D341Med (cell line): ENCODE measurements at places on chromosomes 5 and 9.
A peak's percentile ranks its signal among the peaks of the same experiment; 100 is the strongest.

DNA sequence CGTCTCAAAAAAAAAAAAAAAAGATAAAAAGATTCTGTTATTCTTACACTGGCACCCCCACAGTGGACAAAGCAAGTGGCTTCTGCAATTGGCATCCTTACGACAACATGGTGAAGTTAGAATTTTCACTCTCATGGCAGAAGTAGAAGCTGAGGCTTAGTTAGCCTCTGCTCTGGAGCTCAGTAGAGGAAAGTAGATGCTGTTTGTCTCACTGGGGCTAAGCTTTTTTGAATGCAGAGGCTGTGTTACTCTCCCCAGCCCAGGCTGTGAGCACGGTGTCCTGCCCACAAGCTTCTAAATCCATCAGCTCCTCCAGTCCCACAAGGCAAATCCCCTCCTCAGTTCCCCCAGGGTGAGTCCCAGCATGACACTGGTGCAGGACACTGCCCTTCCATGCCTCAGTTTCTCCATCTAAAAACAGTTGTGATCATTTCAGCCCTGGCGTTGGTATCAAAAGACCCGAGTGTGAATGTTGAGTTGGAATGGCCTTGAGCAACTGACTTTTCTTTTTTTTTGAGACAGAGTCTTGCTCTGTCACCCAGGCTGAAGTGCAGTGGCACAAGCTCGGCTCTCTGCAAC is 22.6 kb upstream of the PHF19 start:
- DNase-seq: no peak

DNA sequence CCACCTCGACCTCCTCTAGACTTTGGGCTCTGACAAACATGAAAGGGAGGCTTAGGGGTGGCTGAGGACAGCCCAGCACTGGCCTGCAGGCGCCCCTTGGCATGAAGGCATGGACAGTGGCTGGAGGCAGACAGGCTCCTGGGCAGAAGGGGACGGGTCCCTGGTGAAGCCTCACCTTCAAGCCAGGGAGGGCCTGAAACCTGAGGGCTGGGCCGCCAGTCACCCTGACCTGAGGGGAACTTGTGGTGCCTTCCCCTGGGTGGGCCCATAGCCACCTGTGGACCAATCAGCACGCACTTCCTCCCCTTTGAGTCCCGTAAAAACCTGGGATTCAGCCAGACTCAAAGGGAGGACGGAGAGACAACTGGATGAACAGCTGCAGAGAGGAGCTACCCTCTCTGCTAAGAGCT is 90.4 kb upstream of the PUM3 start:
- no peak for DNase-seq

- no peak for DNase-seq
Measured at GRCh38 chr9:37062336-37062735, 28.3 kb upstream of the PAX5 start.

- peak; percentile 47 for DNase-seq
Measured at GRCh38 chr9:19460243-19460642, 51.4 kb downstream of the ACER2 start.

DNA sequence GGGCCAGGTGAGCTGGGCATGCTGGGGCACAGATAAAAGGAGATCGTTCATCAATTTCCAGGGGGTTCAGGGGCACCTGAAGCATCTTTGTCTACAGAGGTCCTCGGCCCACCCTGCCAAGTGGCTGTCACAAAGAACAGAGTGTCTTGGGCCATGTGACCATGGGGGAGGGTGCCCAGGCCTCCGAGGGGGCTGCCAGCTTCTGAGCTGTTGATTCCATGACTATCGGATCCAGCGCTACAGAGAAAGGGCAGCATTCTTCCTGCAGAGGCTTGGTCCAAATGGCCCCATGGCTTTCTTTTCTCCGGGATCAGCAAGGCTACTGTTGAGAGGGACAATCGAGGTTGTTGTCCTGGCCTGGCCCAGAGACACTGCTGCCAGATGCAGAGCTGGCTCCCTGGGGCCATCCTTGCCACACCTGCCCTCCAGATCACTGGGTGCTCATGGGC is 289.2 kb downstream of the ZSWIM6 start:
- DNase-seq: no peak

GRCh38 chr5:173020643-173021042 is 35.5 kb upstream of the CREBRF start:
- DNase-seq: no peak

- DNase-seq: no peak
Measured at GRCh38 chr9:112028242-112029221, 131.9 kb downstream of the UGCG start.

DNA sequence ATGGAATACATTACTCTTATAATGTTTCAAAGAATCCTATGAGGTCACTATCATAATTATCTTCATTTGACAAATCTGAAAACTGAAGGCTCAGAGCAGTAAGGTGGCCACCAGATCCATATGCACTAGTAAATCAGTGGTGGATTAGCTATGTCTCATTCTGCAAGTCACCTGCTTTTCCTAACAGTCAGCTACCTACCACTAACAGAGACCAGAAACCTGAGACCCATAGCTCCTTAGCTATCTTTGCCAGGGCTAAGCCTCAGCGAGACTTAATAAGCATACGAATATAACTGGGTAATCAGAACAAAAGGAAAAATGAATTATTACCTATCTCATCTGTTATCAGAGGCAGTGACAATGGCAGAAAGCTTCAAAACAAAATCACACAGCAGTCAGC is 118.7 kb downstream of the AUH start:
- DNase-seq: no peak

DNA sequence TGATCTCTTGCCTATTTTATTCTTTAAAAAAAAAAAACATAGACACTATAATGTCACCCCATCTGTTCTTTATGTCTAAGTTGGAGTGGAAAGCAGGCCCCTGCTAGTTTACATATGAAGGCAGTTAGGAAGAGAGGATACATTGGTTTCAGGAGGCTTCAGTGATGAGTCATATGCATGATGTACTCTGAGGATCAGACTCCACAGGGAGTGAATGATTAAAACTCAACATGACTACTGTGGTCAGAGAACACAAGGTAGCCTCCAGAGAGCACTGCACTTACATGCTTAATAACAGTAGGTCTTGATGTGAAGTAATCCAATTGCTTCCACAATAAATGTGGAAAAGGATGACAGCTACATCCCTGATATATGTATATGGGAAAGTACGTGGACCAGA is 22.7 kb upstream of the FSTL4 start:
- no peak for DNase-seq

DNA sequence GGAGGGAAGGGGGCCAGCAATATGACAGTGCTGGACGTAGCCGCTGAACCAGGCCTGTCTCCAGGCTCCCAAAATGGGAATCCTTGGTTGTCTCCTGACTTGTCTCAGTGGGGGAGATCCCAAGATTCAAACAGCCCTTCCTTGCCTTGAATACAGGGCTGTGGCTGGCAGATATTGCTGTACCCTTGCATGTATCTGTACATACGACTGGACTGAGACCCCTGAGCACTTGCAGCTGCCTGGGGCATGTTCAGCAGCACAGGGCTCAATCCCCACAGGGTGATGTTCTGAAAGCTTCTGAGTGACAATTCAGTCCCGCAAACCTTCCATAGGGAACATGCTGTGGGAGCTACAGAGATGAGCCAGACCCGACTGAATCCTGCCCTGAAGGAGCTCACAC is 13.3 kb downstream of the OR13J1 start:
- DNase-seq: no peak

DNA sequence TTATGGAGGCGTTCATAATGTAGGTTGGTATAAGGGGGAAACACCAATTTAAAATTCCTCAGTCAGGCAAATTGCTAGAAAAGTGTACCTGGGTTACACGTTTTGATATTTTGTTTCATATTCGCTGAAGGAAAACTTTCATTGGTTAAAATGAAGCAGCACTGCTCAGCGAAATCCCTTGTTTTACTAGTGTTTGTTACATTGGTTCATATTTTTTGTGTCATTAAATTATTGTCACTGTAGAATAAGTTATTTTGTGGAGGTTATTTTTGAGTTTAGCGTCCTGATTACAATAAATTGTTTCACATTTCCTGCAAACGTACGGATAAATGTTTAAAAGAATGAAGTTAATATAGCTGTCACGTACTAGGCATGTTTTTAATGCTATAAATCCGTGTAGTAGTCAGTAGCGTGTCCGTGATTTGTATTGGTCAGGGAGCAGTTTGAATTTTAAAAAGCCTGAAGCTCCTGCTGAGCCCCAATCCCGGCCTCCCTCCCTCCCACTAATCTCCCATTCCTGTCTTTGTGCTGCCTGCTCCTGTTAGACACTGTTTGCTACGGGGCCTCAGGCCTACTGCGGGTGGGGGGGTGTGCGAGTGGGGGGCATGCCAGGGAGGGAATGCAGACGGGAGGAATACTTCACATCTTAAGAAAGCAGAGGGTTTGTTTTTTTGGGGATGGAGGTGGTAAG is 2.0 kb downstream of the NIPBL start:
- DNase-seq: peak; percentile 72

GRCh38 chr5:109877670-109878045 is 187.9 kb downstream of the MAN2A1 start:
- no peak for DNase-seq

GRCh38 chr5:9712911-9713310 is 82.8 kb upstream of the TAS2R1 start:
- no peak for DNase-seq

GRCh38 chr5:139023286-139023685 is 148.2 kb upstream of the LRRTM2 start:
- no peak for DNase-seq

- DNase-seq: no peak
Measured at GRCh38 chr5:73901043-73901442, 275.0 kb downstream of the ARHGEF28 start.

GRCh38 chr5:35317586-35317985 is 87.3 kb upstream of the PRLR start:
- no peak for DNase-seq

DNA sequence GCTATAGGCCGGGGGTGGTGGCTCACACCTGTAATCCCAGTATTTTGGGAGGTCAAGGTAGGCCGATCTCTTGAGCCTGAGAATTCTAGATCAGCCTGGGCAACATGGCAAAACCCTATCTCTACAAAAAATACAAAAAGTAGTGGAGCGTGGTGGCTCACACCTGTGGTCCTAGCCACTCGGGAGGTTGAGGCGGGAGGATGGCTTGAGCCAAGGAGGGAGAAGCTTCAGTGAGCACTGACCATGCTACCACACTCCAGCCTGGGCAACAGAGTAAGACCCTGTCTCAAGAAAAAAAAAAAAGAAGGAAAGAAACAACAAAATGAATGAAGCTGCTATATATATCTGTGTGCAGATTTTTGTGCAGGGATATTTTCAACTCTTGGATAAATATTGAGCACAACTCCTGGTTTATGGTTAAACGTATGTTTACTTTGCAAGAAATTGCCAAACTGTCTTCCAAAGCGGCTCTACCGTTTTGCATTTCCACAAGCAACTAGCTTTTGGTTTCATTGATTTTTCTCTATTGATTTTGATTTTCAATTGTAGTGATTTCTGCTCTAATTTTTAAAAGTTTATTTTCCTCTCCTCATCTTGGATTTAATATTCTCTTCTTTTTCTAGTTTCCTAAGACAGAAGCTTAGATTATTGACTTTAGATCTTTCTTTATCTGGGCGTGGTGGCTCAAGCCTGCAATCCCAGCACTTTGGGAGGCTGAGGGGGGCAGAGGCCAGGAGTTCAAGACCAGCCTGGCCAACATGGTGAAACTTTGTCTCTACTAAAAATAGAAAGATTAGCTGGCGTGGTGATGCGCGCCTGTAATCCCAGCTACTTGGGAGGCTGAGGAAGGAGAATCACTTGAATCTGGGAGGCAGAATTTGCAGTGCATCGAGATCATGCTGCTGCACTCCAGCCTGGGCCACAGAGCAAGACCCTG is 49.2 kb downstream of the SPIN1 start:
- DNase-seq: no peak

GRCh38 chr9:124743686-124744348 is 27.3 kb downstream of the NR6A1 start:
- DNase-seq: no peak

DNA sequence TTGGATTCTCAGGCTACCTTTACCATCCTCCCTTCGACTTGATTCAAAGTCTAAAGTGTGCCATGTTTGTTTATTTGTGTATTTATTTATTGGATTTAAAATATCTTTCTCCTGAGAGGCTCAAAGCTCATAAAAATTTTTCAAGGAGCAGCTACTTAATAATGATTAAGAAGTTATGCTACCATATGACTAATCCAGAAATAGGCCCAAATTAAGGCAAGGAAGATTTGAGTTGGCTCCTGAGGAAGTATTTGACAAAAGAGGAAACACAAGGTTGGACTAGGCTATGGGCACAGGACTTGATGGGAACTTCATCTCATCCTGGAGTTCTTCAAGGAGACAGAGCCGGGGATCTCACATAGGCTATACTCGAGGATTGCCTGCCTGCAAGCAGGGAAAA is 22.4 kb upstream of the PPP2CA start:
- no peak for DNase-seq

DNA sequence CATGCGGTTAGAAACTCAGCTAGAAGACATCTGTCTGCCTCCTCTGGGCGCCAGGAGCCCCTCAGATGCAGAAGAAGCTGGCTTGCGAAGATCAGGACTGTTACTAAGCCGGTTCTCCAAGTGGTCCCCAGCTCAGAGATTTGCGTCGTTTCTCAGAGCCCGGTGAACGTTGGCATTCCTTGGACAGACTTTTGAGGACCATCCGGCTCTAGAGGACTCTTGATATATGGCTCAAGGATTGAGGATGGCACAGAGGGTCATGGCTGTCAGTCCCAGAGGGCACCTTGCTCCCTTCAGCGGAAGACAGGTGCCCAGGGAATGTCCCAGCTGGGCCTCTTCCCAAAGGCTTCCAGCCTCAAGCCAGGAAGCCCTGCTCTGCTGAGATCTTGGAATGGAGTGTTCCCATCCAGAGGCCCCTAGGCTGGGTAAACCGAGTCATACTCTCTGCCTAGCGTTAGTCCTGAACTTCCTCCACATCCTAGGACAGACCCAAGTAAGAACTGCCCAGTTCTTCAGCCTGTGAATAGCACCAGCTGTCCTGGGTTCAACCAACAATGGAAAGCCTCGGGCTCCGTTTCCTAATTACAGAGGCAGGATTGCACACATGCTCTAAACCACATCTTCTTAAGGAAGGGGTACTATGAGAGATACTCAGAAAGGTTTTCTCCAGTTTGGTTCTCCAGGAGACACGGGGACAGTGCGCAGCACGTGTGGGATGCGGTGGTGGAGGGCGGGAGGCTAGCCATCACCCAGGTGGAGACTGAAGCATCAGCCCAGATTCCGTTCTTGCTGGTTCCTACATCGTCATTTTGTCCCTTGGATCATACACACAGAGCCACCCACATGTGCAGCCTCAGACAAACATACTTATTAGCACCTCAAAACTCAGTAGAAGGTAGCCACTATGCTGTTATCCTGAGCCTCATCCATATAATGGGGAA is 51.4 kb downstream of the ZNF354C start:
- DNase-seq: no peak

DNA sequence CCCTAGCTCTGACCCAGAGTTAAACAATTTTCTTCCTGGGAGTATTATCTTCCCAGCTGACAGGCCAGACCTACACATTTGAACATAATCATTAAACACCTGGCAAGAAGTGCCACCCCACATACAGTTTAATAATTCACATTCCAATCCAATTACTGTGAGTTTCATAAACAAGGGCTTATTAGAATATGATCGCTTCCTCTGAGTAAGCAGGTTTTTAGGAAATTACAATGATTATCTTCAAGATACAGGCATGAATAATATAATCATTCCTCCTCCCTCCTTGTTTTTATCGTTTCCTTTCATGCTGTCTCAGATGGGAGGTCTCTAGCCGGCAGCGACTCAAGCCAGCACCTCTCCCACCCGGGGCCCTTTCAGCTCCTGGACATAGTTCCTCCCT is 15.8 kb upstream of the KIF4B start:
- DNase-seq: no peak
